CD8-positive, alpha-beta T cell (primary cell): ENCODE measurements at places on chromosomes 1 and 21.

GRCh38 chr1:225879521-225880221, 2.5 kb downstream of the TMEM63A start:
- DNase-seq: peak; percentile 45

DNA sequence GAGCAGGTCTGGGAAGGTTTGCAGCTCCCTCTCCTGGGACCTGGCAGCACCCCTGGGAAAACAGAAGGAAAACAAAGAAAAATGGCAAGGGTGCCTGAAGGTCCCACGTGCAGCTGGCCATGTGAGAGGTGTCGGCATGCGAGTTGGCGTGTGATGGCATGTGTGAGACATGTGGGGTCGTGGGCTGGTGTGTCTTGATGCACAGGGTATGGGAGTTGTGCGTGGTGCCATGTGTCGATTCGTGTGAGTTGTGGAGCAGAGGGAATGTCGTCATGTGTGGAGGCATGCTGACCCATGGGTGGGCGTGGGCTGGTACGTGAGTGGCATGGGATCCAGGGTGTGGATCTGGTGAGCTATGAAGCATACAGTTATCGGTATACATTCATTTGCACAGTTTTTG, 1.3 kb downstream of the HPCA start:
- DNase-seq: no peak

DNA sequence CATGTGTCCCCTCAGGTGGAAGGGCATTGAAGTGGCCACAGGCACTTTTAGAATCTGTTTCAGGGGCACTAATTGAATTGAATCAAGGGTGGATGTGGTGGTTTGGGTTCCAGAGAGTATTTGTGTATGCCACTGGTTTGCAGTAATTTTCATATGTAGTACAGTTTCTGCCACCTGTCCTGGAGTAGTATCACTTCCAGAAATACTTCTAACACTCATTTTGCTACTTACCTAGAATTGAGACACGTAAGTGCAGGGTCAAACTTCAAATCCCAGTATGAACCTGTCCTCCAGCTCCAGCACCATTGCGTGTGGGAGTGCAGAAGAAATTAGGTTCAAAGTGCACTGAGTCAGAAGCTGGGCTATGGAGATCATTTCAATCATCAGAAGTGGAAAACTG, 26.8 kb downstream of the RSPH1 start:
- no peak for DNase-seq

GRCh38 chr1:29752141-29752540, 515.8 kb downstream of the PTPRU start:
- DNase-seq: no peak

GRCh38 chr1:99170516-99170915, 93.8 kb upstream of the PLPPR4 start:
- no peak for DNase-seq

DNA sequence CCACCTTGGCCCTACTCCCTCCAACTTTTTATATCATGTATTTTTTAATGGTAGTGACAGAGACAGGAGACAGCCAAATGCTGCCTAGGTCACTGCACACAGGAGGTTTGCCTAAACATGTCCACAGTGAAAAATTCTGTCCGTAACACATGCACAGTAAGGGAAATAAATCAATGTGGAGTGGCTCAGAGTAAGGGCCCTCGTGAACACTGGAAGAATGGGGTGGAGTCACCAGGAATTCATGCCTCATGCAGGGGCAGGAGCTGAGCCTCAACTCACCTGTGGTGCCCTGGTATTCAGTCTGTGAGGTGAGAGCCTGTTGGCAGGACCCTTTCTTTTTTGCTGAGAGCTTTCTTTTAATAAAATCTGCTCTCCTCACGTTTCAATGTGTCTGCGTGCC, 289.1 kb downstream of the TGFB2 start:
- DNase-seq: no peak

GRCh38 chr1:21749859-21750468, 33.0 kb downstream of the USP48 start:
- no peak for DNase-seq

- no peak for DNase-seq
Observed at GRCh38 chr21:39519835-39520234, 68.1 kb downstream of the SH3BGR start.

GRCh38 chr1:92797297-92797696, 12.4 kb upstream of the EVI5 start:
- no peak for DNase-seq

GRCh38 chr1:86114816-86115400, 41.7 kb downstream of the COL24A1 start:
- no peak for DNase-seq

- no peak for DNase-seq
Observed at GRCh38 chr21:38494703-38495102, 3.6 kb downstream of the ERG start.

DNA sequence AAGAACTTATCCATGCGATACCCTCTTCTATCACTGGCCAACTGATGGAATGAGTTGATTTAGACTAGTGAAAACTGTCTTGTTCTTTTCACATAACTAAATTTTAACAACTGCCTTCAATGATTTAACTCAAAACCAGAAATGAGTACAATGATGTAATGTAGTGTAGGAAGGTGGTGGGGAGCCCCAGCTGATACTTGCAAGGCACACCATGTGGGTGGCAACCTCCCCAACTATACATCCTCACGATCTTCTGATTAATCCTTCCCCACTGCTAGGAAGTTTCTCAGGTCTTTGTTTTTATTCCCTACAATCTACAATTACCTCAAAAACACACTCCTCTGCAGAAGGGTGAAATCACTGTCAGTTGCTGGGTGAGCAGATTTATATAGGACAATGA, 100.7 kb downstream of the KCTD3 start:
- no peak for DNase-seq

DNA sequence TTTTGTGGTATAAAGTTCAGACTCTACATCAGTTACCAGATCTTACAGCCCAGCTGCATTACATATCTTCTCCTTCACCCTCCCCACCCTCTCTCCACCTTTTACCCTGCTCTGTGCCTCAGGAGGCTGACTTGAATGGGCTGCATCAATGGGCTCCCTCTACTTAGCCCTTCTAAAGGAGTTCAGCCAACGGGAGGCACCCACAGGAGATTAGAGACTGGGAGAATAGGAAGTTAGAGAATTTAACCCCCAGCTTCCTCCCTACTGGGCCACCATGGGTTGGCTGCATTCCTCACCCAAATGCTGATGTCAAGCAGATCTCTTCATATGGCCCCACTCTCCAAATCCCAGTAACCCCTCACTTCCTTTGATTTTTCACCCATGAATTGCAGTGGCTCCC, 17.1 kb upstream of the DUSP23 start:
- no peak for DNase-seq

- DNase-seq: no peak
Observed at GRCh38 chr1:119372503-119373086, 4.0 kb downstream of the HAO2 start.
